ENCODE measurements at places on chromosomes 7 and 10.

GRCh38 chr10:124912101-124912886 lies 29.6 kb upstream of the ZRANB1 start:
- no peak for DNase-seq
- no peak overlapping the region for H3K27ac ChIP-seq
- no peak overlapping the region for H3K4me3 ChIP-seq
- H3K4me1 ChIP-seq, result peaks cover 16% of the 10 kb centered on the region
- H3K36me3 ChIP-seq, result no peaks in the 10 kb centered on the region

DNA sequence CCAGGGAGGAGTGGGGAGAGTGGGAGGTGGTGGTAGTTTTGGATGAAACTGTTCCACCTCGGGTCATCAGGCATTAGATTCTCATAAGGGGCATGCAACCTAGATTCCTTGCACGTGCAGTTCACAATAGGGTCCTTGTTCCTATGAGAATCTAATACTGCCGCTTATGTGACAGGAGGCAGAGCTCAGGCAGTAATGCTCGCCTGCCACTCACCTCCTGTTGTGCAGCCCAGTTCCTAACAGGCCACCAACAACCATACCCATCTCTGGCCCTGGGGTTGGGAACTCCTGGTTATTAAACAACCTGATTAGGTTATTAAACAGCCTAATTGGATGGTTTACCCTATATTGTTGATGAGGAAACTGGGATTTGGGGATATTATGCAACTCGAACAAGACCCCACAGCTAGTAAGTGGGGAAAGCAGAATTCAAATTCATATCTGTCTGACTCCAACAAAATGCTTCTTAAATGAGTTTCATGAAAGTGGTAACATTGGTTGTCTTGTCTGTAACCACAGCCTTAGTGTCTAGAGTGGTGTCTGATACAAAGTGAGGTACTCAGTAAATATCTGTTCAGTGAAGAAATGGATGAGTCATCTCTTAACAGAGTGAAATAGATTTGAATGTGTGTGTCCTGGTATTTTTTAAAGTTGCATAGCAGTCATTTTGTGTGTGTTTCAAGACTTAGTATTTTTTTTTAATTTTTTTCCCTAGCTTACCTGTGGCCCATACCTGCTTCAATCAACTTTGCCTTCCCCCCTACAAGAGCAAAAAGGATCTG lies 101.6 kb downstream of the HECTD2 start:
- H3K4me1 ChIP-seq, result no peaks in the 10 kb centered on the region
- H3K4me3 ChIP-seq, result no peak overlapping the region
- DNase-seq, result no peak
- no peak overlapping the region for H3K27ac ChIP-seq
- no peaks in the 10 kb centered on the region for H3K27me3 ChIP-seq
- no peaks in the 10 kb centered on the region for H3K36me3 ChIP-seq

GRCh38 chr7:149690688-149691446 lies 82.5 kb downstream of the ZNF467 start:
- H3K27me3 ChIP-seq, result peaks cover 46% of the 10 kb centered on the region
- H3K4me3 ChIP-seq, result no peak overlapping the region
- H3K36me3 ChIP-seq, result no peaks in the 10 kb centered on the region
- H3K27ac ChIP-seq, result no peak overlapping the region

DNA sequence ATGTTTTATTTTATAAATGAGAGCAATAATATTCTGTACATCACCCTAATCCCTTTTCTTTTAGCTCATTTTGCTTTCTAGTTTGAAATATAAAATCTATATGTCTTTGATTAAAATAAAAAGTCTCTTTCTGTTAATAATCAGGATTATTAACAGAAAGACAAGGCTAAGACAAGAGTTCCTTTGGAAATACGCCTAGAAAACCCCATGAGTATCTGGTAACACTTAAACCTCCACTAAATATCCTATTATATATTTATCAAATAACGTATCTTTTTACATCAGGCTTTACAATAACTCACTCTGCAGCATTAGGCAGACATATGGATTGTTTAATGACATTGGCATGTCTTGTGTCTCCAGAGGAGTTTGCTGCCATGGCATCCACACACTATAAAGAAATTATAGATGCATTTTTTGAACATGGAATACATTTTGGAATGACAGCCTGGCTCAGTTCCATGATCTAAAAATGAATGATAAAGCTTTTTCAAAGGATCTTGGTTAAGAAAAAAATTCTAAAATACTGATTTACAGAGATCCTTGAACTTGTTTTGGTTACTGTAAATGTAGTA lies 98.7 kb downstream of the TMEM26 start:
- no peaks in the 10 kb centered on the region for H3K4me1 ChIP-seq
- H3K27me3 ChIP-seq, result peaks cover 4% of the 10 kb centered on the region
- H3K36me3 ChIP-seq, result no peaks in the 10 kb centered on the region
- H3K27ac ChIP-seq, result no peak overlapping the region

DNA sequence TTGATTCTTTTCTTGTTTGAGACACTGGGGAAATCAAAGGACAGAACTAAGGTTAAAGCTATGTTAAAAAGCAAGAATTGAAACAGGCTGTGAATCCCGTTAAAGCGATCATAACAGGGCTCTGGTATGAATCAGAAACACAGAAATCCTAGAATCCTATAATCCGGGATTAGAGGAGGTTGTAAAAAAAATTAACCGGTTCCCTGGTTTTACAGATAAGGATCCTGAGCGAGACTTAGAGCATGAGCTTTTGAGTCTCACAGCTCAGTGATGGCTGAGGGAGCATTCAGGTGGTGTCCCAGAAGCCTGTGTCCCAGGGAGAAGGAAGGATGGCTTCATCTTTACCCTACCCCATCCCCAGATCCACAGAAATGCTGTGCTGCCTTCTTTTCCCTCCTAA lies 461.3 kb downstream of the PAXIP1 start:
- H3K27ac ChIP-seq, result no peak overlapping the region
- no peaks in the 10 kb centered on the region for H3K36me3 ChIP-seq
- H3K27me3 ChIP-seq, result no peaks in the 10 kb centered on the region
- no peak overlapping the region for H3K4me3 ChIP-seq
- H3K4me1 ChIP-seq, result no peaks in the 10 kb centered on the region

DNA sequence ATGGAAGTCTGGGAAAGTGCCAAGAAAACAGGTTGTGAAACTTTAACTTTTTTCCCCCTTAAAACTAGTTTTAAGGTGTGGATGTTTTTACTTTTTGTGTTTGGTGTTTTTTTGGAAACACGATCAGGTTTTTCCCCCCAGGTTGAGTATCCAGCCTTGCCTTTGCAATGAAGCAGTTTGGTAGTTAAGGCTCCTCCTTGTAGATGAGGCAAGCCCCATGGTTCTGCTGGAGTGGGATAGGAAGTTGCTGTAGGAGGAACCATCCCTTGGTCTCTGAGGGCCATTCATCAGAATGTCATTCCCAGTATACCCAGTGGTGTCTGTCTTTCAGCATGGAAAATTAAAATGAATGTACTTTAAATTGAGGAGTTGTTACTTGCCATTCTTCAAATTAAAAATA lies 2.7 kb downstream of the CUL1 start:
- no peak overlapping the region for H3K27ac ChIP-seq
- peak overlapping the region; percentile 90 for H3K4me3 ChIP-seq
- H3K36me3 ChIP-seq, result peaks cover 16% of the 10 kb centered on the region
- peaks cover 4% of the 10 kb centered on the region for H3K27me3 ChIP-seq

DNA sequence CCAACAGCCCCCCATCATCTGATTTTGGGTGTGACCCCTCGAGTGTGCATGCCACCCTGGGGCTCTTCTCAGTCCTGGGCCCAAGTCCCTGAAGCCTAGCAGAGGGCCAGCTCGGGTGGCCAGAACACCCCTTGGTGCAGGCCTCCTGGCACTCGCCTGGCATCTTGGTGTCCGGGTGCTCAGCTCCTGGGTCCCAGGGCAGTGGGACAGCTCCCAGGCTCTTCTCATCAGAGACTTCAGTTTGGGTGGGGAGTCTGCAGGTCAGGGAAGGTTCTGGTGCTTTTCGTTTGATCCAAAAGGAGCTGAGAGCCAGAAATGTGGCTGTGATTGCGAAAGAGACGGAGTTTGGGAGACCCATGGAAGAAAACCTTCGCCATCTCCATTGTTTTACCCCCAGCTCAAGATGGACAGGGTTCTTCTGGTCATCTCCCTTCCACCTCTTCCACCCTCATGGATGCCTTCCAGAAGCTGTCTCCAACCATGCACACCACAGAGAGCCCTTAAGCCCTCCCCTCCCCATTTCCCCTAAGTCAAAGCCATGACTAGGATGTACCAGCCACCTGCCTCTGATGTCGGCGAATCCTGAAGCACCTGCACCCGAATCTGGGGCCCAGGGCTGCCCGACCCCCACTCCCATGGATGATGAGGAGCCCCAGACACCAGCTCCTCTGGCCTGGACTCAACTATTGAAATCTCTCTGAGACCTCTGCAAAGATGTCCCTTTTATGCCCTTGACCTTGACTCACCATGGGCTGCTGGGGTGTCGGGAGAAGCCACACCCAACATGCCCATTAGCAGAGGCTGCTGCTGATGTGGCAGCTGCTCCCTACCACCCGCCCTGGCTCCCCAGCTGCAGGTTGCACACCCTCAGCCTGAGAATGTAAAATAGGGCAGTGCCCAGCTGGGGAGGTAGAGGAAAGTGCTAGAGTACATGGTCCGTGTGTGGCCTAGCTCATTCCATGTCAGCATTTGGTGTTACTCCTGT lies 55.3 kb downstream of the ADCYAP1R1 start:
- H3K4me3 ChIP-seq, result no peak overlapping the region
- H3K27ac ChIP-seq, result no peak overlapping the region
- H3K36me3 ChIP-seq, result no peaks in the 10 kb centered on the region
- H3K4me1 ChIP-seq, result no peaks in the 10 kb centered on the region
- no peaks in the 10 kb centered on the region for H3K27me3 ChIP-seq

DNA sequence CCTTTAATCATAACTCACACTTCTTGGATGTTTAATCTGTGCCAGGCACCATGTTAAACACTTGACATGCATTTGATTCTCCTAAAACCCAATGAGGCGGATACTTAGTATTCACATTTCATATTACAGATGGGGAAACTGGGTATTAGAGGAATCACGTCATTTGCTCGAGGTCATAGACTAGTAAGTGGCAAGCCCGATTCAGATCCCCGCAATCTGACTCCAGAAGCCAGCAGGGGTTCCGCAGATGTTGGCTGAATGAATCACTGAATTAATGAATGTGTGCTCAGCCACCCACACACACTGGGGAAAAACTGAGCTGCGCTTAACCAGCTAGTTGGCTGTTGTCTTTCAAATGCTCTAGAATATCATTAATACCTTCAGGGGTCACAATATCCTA lies 22.5 kb upstream of the ENO4 start:
- H3K4me3 ChIP-seq, result no peak overlapping the region
- DNase-seq, result no peak
- no peak overlapping the region for H3K27ac ChIP-seq

- peaks cover 2% of the 10 kb centered on the region for H3K36me3 ChIP-seq
- H3K27me3 ChIP-seq, result no peaks in the 10 kb centered on the region
- peaks cover 59% of the 10 kb centered on the region for H3K4me1 ChIP-seq
- no peak for DNase-seq
- H3K4me3 ChIP-seq, result no peak overlapping the region
Observed at GRCh38 chr10:69049566-69049961, 38.3 kb upstream of the SRGN start.

DNA sequence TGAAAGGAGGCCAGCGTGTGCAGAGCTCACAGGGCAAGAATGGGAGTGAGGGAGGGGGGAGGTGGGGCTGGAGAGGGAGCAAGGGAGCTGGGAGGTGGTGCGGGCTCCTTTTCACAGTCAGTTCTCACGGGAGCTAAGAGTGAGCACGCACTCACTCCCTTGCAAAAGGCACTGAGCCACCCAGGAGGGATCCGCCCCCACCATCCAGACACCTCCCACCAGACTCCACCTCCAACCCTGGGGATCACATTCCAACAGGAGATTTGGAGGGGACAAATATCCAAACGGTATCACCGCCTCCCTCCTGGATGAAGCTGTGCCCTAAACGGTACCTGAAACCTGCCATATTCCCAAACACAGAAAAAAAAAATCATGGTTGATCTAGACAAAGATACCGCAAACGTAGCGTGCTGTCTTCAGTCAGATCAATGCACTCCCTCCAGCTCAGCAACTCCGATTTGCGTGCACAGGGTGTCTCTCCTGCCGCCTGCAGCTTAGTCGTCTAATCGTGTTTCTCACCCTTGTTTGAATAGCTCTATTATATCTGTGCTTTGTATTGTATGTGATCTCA lies 20.3 kb upstream of the PRKAG2 start:
- no peaks in the 10 kb centered on the region for H3K4me1 ChIP-seq
- H3K36me3 ChIP-seq, result no peaks in the 10 kb centered on the region
- H3K4me3 ChIP-seq, result no peak overlapping the region
- H3K27me3 ChIP-seq, result peaks cover 5% of the 10 kb centered on the region
- DNase-seq, result no peak

DNA sequence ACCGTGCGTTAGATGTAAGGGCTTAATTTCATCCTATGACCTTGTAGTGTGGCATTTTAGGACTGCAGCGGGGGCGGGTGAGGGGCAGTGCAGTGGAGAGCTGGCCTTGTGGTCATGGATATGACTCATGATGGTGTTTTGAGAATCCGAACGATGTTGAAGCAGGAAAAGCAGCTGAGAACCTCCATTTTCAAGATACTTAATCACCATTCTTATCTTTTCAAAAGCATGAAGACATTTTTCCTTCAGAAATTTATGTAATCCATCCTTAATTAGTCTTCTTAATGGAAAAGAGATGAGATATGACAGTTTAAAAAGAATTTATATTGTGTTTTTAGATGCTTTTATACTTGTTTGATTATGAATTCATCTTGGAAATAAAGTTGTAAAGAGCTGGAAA lies 9.6 kb downstream of the ATP5F1C start:
- no peaks in the 10 kb centered on the region for H3K27me3 ChIP-seq
- H3K36me3 ChIP-seq, result peaks cover 60% of the 10 kb centered on the region
- H3K4me3 ChIP-seq, result no peak overlapping the region
- peaks cover 33% of the 10 kb centered on the region for H3K4me1 ChIP-seq

GRCh38 chr7:69246758-69247157 lies 351.5 kb upstream of the AUTS2 start:
- DNase-seq, result no peak
- H3K27ac ChIP-seq, result no peak overlapping the region
- H3K27me3 ChIP-seq, result no peaks in the 10 kb centered on the region
- no peaks in the 10 kb centered on the region for H3K36me3 ChIP-seq
- no peaks in the 10 kb centered on the region for H3K4me1 ChIP-seq

- H3K27me3 ChIP-seq, result no peaks in the 10 kb centered on the region
- no peaks in the 10 kb centered on the region for H3K4me1 ChIP-seq
- DNase-seq, result no peak
- H3K27ac ChIP-seq, result no peak overlapping the region
- H3K4me3 ChIP-seq, result no peak overlapping the region
- peaks cover 11% of the 10 kb centered on the region for H3K36me3 ChIP-seq
Observed at GRCh38 chr10:73211106-73211811, 35.8 kb downstream of the DNAJC9 start.

DNA sequence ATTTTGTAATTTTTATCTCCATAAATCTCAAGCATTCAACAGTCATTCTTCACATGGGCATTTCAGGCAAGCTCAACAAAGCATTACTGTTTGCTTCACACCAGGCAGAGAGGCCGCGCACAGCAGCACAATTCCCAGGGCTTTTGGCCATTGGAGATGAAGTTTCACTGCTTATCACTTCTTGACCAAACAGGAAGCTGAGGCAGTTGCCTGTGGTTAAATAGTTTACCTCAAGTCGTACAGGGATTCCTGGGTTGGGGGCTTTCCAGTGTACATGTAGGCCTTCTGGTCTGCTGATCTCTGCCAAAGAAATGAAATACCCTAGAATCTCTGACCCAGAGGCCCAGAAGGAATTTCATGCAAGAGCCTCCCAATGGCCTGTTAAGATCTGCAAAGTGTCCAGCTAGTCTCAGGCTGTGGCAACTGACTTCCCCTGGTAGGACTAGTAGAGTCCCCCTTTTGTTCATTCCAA lies 11.2 kb upstream of the PRDX3 start:
- H3K4me1 ChIP-seq, result peaks cover 19% of the 10 kb centered on the region
- DNase-seq, result peak; percentile 40
- H3K36me3 ChIP-seq, result no peaks in the 10 kb centered on the region
- peak overlapping the region; percentile 3 for H3K4me3 ChIP-seq
- H3K27ac ChIP-seq, result no peak overlapping the region

- no peak for DNase-seq
- no peak overlapping the region for H3K27ac ChIP-seq
- no peaks in the 10 kb centered on the region for H3K27me3 ChIP-seq
- no peak overlapping the region for H3K4me3 ChIP-seq
- H3K4me1 ChIP-seq, result no peaks in the 10 kb centered on the region
Observed at GRCh38 chr10:20156511-20156910, 340.3 kb downstream of the PLXDC2 start.
